NCI-H2081 (cell line): ENCODE measurements at places on chromosomes 1 and 21.

DNA sequence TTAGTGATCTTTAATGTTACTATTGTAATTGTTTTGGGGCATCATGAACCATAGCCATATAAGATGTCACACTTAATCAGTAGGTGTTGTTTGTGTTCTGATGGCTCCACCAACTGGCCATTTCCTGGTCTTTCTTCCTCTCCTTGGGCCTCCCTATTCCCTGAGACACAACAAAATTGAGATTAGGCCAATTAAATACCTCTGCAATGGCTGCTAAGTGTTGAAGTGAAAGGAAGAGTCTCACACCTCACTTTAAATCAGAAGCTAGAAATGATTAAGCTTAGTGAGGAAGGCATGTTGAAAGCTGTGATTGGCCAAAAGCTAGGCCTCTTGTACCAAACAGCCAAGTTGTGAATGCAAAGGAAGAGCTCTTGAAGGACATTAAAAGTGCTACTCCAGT, 30.7 kb downstream of the PPP2R5A start:
- DNase-seq, result no peak

- no peak for DNase-seq
Measured at GRCh38 chr1:156276966-156277381, 5.7 kb downstream of the SMG5 start.

GRCh38 chr1:50974618-50974935, 4.5 kb downstream of the CDKN2C start:
- peak; percentile 29 for DNase-seq

GRCh38 chr1:227798078-227798802, 17.2 kb upstream of the PRSS38 start:
- DNase-seq, result no peak

- DNase-seq, result no peak
Measured at GRCh38 chr1:208090388-208091301, 153.5 kb downstream of the PLXNA2 start.

DNA sequence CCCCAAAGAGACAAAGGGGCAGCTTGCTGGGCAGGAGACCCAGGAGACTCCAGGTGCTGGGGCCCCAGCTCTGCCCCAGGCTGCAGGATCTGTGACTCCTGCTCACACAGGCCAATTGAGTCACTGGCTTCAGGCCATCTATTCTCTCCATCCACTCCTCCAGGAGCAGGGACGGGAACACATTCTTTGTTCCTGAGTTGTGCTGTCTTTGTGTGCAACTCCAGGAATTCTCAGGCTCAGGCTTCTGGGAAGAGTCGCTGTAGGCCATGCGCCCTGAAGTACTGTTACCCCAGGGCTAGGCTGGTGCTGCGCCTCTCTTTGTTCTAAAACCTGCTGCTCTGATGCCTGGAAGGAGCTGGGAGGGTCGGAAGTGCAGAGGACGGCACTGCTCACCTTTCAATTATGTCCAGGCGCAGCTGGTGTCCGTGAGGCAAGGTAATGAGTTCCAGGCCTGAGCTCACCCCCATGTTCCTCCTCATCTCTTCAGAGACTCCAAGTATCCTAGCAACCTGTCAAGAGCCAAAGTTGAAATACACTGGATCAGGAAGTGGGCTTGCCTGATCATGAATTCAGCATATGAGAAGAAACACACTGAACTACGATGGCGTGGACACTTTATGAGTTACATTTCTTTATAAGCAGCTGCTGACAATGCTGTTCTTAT, 105.9 kb downstream of the BCAR3 start:
- no peak for DNase-seq

DNA sequence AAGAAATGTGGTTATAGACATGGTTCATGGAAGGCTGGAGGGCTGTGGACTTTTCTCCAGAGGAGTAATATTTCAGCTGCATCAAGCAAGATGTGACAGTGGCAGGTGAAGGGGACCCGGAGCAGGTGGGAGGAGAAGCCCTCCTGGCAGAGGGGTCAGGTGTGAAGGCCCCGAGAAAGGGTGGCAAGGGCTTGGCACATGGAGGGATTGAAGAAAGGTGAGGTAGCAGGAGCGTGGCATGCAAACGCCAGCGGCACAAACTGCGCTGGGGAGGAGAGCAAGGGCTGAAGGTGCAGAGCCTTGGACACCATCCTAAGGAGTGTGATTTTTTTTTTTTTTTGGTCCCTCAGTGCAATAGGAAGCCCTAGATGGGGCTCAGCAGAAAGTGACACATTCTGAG, 244.6 kb downstream of the TOMM20 start:
- DNase-seq, result no peak

DNA sequence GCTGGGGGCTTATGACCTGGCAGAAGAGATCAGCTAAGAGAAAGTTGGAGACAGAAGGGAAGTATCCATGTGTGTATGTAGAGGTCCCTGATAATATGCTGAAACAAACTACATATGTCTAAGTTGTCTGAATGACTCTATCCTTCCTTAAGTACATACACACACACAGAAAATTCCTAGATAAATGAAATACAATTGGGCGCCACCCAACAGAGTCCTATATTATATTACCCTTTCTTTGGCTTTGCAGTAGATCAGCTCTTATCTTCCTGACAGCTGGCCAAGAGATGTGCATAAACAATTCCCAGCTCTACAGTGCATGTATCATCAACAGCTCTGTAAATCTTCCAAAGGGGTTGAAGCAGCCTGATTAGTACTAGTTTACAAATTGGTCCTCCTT, 40.1 kb downstream of the SORT1 start:
- no peak for DNase-seq

DNA sequence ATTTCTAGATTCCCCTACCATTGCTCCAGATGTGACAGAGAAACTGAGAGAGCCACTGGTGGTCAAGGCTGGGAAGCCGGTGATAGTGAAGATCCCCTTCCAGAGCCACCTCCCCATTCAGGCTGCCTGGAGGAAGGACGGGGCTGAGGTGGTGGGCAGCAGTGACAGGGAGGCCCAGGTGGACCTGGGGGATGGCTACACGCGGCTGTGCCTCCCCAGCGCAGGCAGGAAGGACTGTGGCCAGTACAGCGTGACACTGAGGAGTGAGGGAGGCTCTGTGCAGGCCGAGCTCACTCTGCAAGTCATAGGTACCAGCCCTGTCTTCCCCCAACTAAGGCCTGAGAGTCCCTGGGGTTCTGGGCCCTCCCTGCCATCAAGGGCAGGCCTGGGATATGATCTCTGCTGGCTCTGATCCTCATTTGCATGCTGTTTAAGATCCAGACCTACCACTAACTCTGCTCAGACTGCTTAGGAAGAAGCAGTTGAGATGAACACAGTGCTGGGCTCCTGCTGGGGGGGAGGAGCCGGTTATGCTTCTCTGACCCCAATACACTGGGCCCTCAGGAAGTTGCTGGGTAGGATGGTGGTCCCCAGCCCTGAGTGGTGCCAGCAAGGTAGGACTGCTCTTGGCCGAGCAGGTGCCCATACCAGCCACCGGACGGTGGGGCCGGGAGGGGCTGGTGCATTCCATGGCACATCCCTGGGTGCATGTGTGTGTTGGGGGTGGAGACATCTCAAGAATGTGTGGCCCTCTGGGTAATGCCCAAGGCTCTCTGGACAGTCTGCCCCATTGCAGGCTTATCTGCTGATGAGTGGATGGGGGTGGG, 25.1 kb downstream of the IGFN1 start:
- DNase-seq, result no peak

GRCh38 chr1:110580244-110580643, 25.9 kb downstream of the KCNA2 start:
- no peak for DNase-seq

GRCh38 chr1:192926736-192927135, 117.9 kb downstream of the RGS2 start:
- no peak for DNase-seq

- no peak for DNase-seq
Measured at GRCh38 chr21:42429856-42430255, 26.2 kb downstream of the UBASH3A start.

GRCh38 chr1:156104861-156105832, 9.4 kb upstream of the LMNA start:
- no peak for DNase-seq

DNA sequence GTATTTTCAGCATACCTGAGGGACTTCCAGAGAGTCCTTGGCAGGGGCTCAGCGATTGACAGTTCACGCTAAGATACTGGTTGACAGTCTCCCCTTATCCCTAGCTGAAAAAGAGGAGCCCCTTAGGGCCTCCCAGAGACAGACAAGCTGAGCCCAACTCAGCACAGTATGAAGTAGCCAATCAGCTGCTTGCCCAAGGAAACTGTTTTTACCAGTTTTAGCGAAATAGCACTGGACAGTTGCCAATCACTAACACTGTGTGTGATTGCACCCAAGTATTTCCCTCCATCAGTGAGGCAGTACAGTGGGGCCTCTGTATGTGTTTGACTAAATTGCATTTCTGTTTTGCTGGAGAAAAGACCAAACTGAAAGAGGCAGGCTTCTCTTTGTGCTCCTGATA, 27.0 kb downstream of the KHDRBS1 start:
- no peak for DNase-seq

DNA sequence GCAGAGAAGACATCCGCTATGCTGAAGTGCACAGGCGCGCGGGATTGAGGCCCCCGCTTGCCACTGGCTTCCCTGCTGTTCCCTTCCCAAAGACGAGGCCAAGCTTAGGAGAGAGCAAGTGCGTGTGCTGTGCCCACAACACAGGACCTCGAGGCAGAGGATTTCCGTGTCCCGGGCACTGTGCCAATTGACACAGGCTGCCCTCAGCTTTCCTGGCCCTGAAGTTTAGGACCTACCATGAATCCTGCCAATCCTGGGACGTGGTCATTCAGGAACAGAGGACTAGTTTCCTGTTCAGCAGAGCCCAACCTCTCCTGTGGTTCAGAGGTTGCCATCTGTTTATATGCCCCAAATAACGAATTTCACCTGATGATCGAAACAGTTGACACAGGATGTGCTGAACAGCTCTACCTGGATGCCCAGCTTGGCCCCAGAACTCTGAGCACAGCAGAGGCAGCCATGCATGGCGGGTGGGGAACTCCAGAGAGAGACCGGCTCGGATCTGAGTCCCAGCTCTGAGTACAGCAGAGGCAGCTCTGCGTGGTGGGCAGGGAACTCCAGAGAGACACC, 22.0 kb downstream of the SLC37A1 start:
- no peak for DNase-seq

DNA sequence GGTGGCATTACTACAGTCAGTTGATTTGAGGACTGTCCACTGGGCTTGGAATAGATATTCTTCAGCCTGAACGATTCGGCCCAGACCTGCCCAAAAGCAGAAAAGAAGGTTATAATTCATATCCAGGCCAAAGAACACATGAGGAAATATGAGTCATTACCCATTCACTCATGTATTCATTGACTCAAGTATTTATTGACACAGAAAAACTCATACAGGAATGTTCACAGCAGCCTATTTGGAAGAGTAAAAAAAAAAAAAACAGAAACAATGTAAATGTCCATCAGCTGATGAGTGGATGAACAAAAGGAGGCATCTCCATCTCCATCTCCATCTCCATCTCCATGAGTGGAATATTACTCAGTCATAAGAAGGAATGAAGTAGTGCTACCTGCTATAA, 15.9 kb downstream of the ZMYND12 start:
- DNase-seq, result no peak

DNA sequence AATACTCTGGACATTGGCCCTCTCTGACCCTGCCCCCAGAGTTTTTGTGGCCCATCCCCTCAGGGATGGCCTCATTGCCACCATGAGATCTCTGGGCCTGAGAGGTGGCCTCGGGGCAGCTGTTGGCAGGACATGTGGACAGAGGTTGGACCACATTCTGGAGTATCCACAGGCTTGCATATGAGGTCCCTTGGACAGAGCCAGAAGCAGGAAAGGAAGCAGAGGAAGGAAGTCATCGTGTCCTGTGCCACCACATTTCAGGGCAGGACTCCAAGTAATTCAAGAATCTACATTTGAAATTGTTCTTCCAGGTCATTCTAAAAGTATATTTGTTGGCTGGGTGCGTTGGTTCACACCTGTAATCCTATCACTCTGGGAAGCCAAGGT, 95.9 kb upstream of the PPP2R5A start:
- DNase-seq, result no peak

- no peak for DNase-seq
Measured at GRCh38 chr1:100597061-100597741, 59.3 kb downstream of the GPR88 start.

- peak; percentile 43 for DNase-seq
Measured at GRCh38 chr1:101769520-101769919, 227.2 kb downstream of the OLFM3 start.

- no peak for DNase-seq
Measured at GRCh38 chr1:5746611-5747425, 245.4 kb downstream of the NPHP4 start.

DNA sequence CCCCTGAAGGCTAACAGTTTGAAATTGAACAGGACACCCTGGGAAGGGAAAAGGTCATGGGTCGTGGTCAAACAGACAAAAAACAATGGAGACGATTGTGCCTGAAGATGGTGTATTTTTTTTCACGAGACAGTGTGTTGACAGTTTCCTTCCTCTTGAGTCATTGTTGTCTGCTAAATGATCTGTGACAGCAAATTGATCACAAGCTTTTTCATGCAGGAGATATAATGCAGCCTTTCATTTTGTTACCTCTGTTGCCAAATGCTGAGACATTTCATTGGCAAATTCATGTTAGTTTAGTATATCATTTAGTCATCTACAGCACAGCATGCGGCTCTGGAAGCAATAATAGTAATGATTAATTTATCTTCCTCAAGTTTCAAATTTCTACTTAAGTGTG, 27.7 kb downstream of the UBE2U start:
- peak; percentile 29 for DNase-seq

GRCh38 chr1:24951810-24952412, 21.8 kb upstream of the RUNX3 start:
- DNase-seq, result no peak

- DNase-seq, result no peak
Measured at GRCh38 chr1:160090760-160091159, 7.7 kb downstream of the IGSF8 start.

GRCh38 chr1:240586006-240586405, 25.9 kb downstream of the GREM2 start:
- no peak for DNase-seq

GRCh38 chr21:44724926-44725325, 13.6 kb upstream of the TSPEAR start:
- no peak for DNase-seq

- no peak for DNase-seq
Measured at GRCh38 chr1:222989443-222989842, 153.6 kb downstream of the TLR5 start.

DNA sequence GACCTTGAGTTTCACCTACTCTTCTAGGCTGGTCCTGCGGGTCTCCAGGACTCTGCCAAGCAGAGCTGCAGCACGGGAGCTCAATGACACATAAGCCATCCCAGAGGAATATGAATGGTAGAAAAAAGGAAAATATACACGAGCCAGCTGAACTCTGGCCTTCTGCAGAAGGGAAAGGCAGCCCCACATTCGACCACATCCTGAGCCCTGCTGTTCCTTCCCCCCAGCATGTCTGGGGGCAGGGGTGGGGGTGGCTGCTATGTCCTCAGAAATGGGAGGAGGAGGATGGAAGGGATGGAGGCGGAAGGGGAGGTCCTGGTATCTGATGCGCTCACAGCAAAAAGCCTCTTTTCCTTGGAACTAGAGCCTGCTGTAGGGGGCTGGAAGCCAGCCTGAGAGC, 12.1 kb upstream of the KDF1 start:
- no peak for DNase-seq

- no peak for DNase-seq
Measured at GRCh38 chr1:115012006-115012405, 17.6 kb upstream of the TSHB start.
